ENCODE measurements at places on chromosomes 16 and 17.

DNA sequence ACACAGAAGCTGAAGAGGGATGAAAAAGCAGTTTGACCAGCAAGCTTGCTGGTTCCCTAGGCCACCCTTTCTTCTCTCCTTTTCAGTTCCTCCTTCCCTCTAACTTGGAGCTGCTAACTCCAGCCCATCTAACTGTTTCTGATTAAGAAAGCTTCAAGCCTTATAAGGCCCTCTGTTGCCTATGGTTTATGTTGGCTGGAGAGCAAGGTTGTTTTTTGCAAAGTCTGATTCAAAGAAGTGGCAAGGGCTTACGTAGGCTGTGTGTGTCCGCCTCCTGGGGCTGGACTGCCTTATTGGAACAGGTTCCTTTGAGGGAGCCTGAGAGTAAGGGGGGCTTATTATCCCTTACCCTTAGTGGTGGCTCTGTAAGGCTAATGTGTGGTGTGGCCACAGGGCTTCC is 7.1 kb downstream of the AKAP1 start:
- no peak for DNase-seq

DNA sequence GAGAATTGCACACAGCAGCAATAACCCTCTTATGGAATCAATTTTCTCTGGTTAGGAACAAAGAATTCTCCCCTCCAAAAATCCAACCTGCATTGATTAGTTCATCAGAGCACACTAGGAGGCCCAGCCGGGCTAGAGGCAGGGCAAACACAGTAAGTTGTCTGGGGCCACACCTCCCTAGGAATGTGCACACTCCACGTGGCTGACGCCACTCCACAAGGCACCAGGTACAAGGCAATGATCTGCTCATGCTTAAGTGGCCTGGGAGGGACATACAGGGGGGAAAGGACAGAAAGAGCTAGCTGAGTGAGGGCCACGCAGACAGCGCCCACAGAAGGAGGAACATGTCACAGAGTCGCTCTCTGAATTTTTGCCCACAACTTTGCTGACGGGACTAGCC is 107.6 kb downstream of the SLC39A11 start:
- no peak for DNase-seq

GRCh38 chr16:970386-970765 is 408 bp downstream of the LMF1 start:
- no peak for DNase-seq

DNA sequence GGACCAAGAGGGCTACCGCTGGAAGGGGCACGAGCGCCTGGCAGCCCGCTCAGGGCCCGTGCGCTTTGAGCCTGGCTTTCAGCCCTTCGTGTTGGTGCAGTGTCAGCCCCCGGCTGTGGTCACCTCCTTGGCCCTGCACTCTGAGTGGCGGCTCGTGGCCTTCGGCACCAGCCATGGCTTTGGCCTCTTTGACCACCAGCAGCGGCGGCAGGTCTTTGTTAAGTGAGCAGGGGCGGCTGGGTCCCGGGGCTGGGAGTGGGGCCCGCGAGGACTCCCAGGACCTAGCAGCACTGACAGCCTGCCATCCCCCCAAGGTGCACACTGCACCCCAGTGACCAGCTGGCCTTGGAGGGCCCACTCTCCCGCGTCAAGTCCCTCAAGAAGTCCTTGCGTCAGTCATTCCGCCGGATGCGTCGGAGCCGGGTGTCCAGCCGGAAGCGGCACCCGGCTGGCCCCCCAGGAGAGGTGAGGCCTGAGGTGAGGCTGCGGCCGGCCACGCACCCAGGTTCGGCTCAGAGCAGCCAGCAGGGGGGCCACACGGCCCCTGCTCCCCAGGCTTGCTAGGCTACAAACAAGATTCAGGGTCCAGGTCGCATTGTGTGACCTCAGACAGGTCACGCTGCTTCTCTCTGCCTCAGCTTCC is 17.4 kb upstream of the MYO15B start:
- DNase-seq, result no peak

- DNase-seq, result no peak
These were observed 132.8 kb upstream of the DYNLRB2 start for GRCh38 chr16:80408014-80408413.

Data from globus pallidus (tissue), 1 donor.